ENCODE measurements at places on chromosomes 2 and 18.

- no peak for DNase-seq
Measured at GRCh38 chr18:13502585-13502984, 223.8 kb downstream of the FAM210A start.

- no peak for DNase-seq
Measured at GRCh38 chr18:56285387-56286065, 352.9 kb downstream of the TXNL1 start.

DNA sequence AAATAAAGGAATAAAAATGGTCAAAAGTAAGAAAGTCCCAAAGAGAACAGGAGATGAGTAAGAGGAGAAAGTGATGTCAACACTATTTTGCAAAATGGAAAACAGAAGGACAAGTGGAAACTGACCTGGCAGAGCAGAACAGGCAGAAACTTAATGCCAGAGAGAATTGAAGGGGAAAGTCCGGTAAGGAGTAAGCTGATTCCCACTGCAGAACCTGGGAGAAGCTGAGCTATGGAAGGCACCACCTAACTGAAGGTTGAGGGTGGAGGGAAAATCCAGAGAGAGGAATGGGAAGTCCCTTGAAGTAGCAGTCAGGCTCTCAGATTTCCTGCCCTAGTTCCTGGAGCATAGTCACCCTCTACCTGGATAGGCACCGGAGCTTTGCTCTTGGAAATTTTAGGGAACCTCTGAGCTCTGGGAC, 59.8 kb downstream of the MOGAT1 start:
- DNase-seq: no peak

- no peak for DNase-seq
Measured at GRCh38 chr2:19476327-19476726, 117.9 kb upstream of the OSR1 start.

DNA sequence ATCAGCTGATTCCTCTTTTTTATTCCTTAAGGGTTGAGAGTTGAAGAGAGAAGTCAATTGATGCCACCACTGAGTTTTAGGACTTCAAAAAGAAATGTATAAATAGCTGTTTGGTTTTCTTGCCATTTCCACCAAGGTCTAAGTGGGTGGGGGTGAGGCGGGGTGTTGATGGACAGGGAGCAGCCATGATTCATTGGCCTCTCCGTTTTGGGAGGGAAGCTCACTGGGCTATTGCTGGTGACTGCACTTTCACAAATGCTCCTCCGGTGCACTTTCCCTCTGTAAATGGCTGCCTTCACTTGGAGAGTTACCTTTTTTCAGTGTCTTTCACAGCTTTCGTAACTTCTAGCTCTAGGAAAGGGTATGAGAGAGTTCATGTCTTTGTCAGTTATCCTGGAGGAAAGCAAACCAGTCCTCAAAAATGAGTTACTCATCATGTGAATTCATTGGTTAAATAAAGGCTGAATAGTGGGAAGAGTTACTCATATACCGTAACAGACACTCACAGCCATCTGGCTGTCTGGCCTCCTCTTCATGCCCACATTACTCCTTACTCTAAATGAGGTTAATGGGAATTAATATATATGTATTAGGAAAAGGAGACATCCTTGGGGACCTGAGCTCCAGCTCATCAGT, 17.4 kb upstream of the CTAGE1 start:
- no peak for DNase-seq

DNA sequence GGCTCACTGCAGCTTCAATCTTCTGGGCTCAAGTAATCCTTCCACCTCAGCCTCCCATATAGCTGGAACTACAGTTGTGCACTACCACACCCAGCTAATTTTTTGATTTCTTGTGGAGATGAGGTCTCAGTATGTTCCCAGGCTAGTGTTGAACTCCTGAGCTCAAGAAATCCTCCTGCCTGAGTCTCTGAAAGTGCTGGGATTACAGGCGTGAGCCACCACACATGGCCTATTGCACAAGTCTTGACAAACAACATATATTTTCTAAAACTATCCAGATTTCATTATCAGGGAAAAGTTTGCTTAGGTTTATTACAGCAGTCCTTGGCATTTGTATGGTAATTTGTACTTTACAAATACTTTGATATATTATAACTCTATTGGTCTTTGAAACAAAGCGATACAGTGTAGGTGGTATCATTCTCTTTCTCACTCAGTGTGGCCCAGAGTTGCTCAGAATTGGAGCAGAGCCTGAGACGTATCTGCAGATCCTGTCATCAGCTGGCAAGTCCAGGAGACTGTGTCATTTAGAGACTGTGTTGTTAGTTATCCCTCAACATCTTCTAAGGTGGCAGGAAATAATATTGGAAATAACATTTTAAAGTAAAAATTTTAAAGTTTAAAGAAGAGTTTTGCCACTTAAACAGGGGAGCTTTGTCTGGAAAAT, 41.4 kb downstream of the PDK1 start:
- no peak for DNase-seq

DNA sequence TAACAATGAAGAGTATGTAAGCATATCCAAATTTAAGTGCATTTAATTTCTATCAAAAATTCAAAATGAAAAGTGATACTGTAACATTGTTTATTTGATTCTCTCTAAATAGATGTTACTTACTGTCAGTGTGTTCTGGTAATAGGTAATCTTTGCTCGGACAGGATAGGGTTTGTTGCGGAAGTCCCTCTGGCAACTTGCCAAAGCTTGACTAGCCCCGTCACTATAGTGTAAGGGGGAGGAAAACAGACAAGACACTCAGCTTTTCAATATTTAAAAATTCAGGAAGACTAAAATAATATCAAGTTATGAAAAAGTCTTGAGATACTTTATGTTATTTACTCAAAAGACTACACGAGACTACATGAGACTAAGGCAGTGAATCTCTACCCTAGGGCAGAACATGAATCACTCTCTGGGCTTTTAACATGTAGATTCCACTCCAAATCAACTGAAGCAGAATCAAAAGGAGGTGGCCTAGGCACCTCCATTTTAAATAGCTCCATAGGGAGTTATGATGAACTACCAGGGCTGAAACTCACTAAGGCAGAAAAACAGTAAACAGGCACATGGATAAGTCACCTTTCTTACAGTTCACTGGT, 5.9 kb downstream of the LMAN1 start:
- no peak for DNase-seq

- no peak for DNase-seq
Measured at GRCh38 chr18:34522603-34523002, 187.5 kb upstream of the DTNA start.

GRCh38 chr2:84495539-84496146, 20.7 kb upstream of the DNAH6 start:
- DNase-seq: no peak

DNA sequence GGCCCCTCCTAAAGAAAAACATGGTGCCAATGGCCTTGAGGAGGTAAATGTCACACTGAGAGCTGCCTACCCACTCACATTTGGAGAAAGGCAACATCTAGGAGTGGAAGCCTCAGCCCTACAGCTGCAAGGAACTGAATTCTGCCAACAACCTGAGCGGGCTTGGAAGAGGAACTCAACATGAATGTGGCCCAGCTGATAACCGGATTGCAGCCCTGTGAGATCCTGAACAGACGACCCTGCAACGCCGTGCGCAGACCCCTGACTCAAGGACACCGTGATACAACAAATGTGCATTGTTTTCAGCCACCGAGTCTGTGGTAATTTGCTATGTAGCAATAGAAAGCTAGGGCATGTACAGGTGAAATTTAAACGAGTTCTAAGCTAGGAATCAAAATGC, 99.4 kb downstream of the MYOM1 start:
- no peak for DNase-seq

DNA sequence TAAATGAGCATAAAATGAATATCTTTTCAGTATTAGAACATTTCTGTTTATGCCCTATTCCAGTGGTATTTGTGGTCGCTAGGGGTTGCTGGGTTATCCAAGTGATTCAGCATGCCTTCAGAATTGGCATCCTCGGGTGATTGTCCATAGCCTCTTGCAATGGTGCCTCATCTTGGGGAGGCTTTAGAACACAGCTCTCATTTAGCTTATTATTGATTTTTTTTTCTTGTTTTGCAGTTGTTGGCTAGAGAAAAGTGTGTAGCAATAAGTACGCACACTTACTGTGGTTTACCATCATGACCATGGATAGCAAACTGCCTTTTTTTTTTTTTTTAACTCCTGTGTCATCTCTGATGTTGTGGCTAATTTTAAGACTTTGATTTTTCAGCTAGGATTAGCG, 33.6 kb downstream of the PLEKHA3 start:
- no peak for DNase-seq

DNA sequence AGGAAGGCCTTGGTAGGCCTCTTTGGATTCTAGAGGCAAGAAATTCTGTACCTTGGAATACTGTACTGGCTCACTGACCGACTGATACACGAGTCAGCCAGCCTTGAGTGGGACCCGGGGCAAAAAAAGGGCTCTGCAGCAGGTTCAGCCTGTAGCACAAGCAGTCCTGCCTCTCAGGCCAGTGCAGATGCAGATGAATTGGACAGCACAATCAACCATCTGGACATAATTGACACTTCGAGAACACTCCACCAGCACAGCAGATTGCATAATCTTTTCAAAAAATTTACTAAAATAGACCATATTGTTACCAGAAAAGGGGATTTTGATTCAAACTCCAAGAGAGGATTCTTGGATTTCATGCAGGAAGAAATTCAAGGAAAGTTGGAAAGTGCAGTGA, 241.6 kb downstream of the RPIA start:
- DNase-seq: no peak

- peak; percentile 69 for DNase-seq
Measured at GRCh38 chr2:88199912-88200682, 30.0 kb downstream of the THNSL2 start.

GRCh38 chr2:54553775-54554174, 97.6 kb downstream of the SPTBN1 start:
- no peak for DNase-seq

DNA sequence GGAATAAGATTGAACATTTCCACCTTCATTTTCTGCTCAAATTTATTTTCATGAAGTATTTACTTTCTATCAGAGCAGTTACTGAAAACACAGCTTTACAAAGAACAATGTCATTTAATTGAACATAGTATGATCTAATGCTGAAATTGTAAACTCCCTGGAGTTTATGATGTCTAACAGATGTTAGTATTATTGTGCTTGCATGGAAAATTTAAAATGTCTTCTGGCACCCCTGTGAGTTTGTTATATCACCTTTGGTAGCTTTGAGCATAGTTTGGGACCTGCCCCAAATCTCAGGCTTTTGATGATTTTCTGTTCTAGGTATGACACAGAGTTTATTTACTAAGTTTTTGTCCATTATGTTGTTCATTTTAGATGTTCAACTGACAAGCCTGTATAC, 28.1 kb downstream of the FAM171B start:
- DNase-seq: no peak

DNA sequence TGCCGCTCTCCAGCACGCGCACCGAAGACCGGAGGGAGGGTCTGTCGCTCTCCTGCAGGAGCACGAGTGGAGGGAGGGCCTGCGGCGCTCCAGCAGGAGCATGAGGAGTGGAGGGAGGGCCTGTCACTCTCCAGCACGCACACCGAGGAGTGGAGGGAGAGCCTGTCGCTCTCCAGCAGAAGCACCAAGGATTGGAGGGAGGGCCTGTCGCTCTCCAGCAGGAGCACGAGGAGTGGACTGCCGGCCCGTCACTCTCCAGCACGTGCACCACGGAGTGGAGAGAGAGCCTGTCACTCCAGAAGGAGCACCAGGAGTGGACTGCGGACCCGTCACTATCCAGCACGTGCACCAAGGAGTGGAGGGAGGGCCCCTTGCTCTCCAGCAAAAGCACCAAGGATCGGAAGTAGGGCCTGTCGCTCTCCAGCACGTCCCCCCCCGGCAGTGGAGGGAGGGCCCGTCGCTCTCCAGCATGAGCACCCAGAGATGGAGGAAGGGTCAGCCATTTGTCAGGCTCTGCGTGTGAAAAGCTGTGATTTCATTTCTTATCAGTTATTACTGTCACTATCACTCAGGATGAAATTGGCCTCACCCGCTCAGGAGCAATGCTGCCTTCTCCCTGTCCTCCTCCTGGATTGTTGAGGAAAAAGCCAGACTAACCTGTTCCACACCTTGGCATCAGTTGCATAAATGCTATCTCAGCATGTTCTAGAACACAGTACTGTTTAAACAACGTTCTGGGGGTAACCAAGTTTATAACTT, 35.9 kb downstream of the ADI1 start:
- no peak for DNase-seq

DNA sequence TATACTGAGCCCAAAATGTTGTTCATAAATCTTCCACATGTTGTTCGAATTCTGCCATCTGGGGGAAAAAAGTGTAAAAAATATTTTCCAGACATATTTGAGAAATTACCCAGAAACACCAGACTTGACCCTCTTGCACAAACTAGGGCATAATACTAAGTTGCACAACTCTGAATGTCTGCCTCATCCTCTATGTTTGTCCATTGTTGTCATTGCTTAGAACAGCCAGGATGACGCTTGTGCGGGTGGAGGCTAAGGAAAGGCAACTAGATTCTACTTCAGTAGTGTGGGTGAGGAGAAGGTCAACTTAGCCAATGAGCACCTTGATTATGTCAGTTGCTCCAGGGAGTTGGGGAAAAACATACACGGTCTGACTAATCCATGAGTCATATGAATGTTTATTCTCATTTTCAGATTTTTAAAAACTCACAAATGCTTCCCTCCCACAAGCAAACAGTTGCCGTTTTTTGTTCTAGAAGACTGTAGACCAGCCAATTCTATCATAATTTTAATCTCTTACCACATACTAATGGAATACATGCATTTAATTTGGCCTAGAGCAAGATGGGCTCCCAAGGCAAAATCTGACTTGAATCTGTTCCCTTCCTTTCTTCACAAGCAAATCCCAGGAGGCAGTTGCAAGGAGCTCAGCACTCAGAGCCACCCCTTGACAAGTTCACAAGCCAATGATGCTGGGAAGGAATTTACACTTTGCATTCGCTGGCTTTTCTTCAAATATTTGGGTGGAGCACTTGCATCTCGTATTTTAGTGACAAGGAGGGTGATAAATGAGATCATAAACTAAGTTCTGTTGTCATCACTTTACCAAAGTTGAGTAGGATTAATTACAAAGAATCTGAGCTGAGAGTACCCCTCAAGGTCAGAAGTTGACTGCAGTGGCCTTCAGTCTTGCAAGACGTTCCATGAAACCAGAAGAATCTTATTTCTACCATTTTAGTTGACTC, 163.2 kb upstream of the TWIST2 start:
- DNase-seq: no peak

DNA sequence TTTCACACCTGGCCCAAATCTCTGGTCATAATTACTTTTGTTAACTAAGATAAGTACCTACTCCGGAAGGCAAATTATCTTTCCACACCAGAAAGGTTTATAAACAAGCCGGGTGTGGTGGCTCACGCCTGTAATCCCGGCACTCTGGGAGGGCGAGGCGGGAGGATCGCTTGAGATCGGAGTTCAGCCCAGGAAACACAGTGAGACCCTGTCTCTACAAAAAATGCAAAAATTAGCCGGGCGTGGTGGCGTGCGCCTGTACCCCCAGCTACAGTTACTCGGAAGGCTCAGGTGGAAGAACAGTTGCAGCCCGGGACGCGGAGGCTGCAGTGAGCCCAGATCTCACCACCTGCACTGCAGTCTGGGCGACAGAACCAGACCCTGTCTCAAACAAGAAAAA, 2.1 kb downstream of the PUM2 start:
- peak; percentile 65 for DNase-seq

DNA sequence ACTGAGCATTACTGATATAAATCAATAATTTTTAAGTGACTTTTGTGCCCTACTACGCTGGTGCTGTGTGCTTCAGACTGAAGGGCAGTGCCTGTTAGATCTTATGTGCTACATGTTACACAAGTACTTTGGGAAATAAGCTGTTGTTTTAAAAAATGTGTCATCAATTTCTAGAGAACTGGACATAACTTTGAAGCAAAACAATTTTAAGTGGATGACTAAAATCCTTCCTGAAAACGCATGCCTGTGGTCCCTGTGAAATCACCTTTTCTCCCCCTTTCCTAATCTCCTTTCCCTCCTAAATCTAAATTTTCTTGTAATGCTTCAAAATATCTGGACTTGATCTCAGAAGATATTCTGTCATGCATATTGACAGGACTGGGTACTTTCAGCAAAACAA, 7.1 kb upstream of the IL1RL1 start:
- no peak for DNase-seq

Measured in activated effector memory CD4-positive, alpha-beta T cell treated with anti-CD3 and anti-CD28 coated beads, Interleukin-2, amount 50 U/mL, for 16 hours (primary cell).